ENCODE measurements at places on chromosomes 6 and 20.

DNA sequence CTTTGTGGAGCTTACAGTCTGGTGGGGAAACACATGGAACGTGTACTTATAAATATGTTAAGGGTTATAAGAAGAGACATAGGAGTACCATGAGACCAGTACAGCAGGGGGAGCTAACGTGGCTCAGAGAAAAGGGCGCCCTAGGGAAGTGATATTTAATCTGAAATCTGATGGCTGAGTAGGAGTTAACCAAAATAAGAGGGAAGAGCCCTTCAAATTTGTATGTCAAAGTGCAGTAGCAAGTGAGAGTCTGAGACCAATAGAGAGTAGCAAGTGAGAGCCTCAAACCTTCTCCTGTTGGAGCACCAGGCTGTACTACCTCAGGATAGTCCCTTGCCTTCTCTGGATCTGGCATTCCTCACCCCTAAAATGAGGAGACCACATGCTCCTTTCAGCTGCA is 6.1 kb upstream of the PKIG start:
- no peak for DNase-seq

DNA sequence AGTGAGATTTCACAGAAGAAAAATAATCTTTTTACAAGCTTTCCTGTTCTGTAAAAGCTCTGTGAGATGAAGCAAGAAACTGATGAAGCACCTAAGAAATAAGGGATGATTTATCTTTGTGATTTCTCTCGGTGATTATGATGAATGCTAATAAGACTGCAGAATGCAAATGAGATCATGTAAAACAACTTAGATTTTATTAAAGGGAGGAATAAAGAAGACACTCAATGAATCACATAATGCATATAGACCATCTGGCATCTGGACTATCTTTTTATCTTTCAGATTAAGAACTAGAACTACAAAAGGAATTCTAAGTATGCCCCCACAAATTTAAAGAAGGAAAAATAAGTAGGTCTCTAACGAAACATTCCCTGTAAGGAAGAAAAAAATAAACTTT is 361.5 kb upstream of the OPRM1 start:
- DNase-seq = no peak

- DNase-seq = no peak
Observed at GRCh38 chr6:13513626-13514502, 26.5 kb upstream of the GFOD1 start.

GRCh38 chr6:3965071-3965718 is 113.7 kb downstream of the FAM217A start:
- DNase-seq = no peak
